Left ventricle myocardium superior (tissue), 1 donor: ENCODE measurements at places on chromosomes 6 and 20. TPM values are rescaled to one million over a fixed set of nuclear protein-coding genes. Genes with fewer than 3 reads are reported as not detected.

GRCh38 chr6:3392930-3393835, 63.7 kb downstream of the SLC22A23 start:
- DNase-seq = no peak

DNA sequence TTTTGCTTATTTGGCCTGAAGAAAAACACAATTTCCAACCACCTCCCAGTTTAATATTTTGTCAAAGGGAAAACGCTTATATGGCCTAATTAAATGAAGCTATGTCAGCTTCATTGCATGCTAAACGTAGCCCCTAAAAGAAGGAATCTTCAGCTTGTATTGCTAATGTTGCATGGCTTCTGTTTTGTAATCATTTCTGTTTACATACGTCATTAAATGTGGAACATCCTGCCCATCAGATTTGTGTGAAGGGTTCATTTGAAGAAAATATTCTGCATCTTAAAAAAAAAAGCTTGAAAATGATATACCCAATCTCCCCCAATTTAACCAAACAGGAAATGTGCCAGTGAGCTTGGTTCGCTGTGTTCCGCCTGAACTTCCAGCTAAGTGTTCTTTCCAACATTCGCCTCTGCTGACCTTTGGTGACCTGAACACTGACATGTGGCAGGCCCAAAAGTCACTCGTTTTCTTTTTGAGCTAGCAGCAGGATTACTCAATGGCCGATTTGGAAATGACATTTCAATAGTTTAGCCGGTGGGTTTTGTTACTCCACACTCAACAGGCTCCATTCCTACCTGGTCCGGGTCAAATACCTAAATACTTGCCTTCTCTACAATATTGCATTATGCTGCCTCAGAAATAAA, 12.7 kb upstream of the SIRT5 start:
- DNase-seq = no peak

- DNase-seq = no peak
Measured at GRCh38 chr6:23498013-23498412, 628.0 kb upstream of the NRSN1 start.

Gene TP53TG5
- total RNA-seq = 2.1 TPM

DNA sequence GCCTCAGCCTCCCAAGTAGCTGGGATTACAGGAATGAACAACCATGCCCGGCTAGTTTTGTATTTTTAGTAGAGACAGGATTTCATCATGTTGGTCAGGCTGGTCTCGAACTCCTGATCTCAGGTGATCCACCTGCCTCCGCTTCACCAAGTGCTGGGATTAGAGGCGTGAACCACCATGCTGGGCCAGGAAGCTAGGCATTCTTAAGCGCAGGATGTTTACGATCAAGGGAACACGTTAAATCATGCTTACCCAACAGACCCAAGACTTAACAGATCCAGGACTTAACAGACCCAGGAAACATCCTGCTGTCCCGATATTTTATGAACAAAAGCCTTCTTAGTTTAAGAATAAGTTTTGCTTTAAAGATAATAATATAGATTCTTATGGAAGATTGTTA, 9.1 kb downstream of the PTGIS start:
- no peak for DNase-seq

- DNase-seq = no peak
Measured at GRCh38 chr6:21022343-21023107, 488.3 kb downstream of the CDKAL1 start.

- no peak for DNase-seq
Measured at GRCh38 chr20:44644667-44645131, 6.8 kb downstream of the ADA start.

Gene HSP90AB1
- 873 TPM for total RNA-seq

Gene MLN
- not detected for total RNA-seq

GRCh38 chr20:19049514-19049913, 162.9 kb upstream of the SLC24A3 start:
- peak; percentile 45 for DNase-seq

- peak; percentile 63 for DNase-seq
Measured at GRCh38 chr6:24283043-24283985, 74.5 kb downstream of the DCDC2 start.

GRCh38 chr20:47795214-47795907, 10.1 kb upstream of the SULF2 start:
- DNase-seq = peak; percentile 52

Gene MAN1A1
- total RNA-seq = 18.3 TPM

Gene FLRT3
- total RNA-seq = 1.0 TPM

DNA sequence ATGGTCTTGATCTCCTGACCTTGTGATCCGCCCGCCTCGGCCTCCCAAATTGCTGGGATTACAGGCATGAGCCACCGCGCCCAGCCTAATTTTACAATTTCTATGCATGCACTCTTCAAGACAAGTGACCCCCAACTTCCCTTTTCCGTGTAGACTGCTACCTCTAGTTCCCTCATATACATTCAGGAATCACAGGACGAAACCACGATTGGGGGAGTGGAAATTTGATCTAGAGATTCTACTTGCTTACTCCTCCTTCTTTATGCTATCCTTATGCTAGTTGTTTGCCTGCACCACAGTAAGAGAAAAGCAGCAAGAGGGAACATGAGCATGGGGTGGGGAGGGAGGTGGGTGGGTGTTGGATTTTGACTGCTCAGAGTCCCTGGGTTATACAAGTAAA, 34.9 kb downstream of the OSTM1 start:
- no peak for DNase-seq
